ENCODE measurements at places on chromosomes 2 and 18.

GRCh38 chr2:239313776-239314175, 87.0 kb downstream of the HDAC4 start:
- peaks cover 24% of the 10 kb centered on the region for H3K4me1 ChIP-seq
- peaks cover 14% of the 10 kb centered on the region for H3K36me3 ChIP-seq
- no peak overlapping the region for H3K27ac ChIP-seq
- no peak overlapping the region for H3K4me3 ChIP-seq

- 0 out of 2 replicates have a peak overlapping the region, but pooled peaks have one; percentile 23 for H3K27ac ChIP-seq
- peaks cover 6% of the 10 kb centered on the region for H3K4me1 ChIP-seq
- H3K27me3 ChIP-seq: peaks cover 15% of the 10 kb centered on the region
Observed at GRCh38 chr2:235135990-235136561, 184.3 kb downstream of the SH3BP4 start.

- H3K4me3 ChIP-seq: no peak overlapping the region
- H3K27me3 ChIP-seq: peaks cover 1% of the 10 kb centered on the region
- no peak overlapping the region for H3K27ac ChIP-seq
- no peak for DNase-seq
- H3K36me3 ChIP-seq: peaks cover 38% of the 10 kb centered on the region
Observed at GRCh38 chr2:66550826-66551225, 115.9 kb downstream of the MEIS1 start.

DNA sequence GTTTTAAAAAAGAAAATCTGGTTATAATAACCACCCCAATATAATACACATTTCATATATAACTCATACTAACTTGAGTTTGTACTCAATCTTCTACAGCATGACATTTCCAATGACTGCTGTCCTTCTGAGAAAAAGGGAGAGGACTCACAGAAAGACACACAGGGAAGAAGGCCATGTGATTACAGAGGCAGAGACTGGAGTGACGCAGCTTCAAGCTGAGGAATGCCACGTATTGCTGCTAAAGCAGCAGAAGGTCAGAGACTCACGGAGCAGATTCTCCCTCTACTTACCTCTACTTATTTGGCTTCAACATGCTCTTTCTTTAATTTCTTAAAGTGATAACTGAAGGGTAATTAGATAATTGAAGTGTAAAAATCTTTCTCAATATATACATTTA, 753.5 kb upstream of the PKDCC start:
- no peak overlapping the region for H3K27ac ChIP-seq
- H3K27me3 ChIP-seq: peaks cover 2% of the 10 kb centered on the region
- no peak for DNase-seq
- H3K36me3 ChIP-seq: no peaks in the 10 kb centered on the region

- no peaks in the 10 kb centered on the region for H3K36me3 ChIP-seq
- no peak overlapping the region for H3K4me3 ChIP-seq
- no peak overlapping the region for H3K27ac ChIP-seq
Observed at GRCh38 chr2:157363612-157364101, 38.0 kb upstream of the ERMN start.

DNA sequence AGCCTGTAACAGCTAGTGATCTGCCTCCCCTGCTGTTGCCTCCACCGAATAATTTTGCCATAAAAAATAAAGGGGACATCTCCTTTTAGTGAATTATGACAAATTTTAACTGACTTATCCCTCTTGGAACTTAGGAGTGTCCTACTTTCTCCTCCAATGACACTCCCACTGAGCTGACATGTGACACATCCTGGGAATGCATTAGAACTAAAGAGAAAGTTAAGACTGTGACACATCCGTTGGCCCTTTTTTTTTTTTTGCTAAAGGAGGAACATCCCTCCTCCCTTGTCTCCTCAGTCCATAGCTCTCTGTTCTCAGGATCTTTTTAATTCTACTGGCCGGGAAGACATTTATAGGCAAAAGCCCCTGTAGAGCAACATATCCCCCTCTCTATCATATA, 268.2 kb downstream of the NRXN1 start:
- no peaks in the 10 kb centered on the region for H3K4me1 ChIP-seq
- H3K36me3 ChIP-seq: no peaks in the 10 kb centered on the region
- no peak overlapping the region for H3K4me3 ChIP-seq
- no peaks in the 10 kb centered on the region for H3K27me3 ChIP-seq

GRCh38 chr2:1972948-1973347, 228.6 kb upstream of the PXDN start:
- H3K36me3 ChIP-seq: no peaks in the 10 kb centered on the region
- no peak overlapping the region for H3K4me3 ChIP-seq
- H3K27me3 ChIP-seq: no peaks in the 10 kb centered on the region
- H3K27ac ChIP-seq: no peak overlapping the region
- no peaks in the 10 kb centered on the region for H3K4me1 ChIP-seq

DNA sequence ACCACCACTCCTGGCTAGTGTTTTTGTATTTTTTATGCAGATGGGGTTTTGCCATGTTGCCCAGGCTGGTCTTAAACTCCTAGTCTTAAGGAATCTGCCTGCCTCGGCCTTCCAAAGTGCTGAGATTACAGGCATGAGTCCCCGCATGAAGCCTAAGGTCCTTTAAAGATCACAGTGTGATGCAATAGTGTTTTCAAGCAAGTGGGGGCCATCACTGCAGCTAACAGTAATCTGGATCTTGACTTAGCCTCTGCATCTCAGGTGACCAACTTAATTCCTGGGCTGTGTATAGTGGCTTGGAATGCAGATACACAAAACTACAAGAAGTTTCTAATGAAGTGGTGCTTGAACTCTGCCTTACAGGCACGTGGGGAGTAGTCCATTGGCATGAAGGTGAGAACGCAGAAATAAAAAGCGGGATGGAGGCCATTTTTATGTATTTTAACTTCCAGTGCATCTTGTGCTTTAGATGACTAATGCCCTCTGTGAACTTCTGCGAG, 334.4 kb upstream of the SPRED2 start:
- no peak overlapping the region for H3K4me3 ChIP-seq
- H3K36me3 ChIP-seq: no peaks in the 10 kb centered on the region
- H3K27ac ChIP-seq: no peak overlapping the region
- DNase-seq: no peak
- peaks cover 1% of the 10 kb centered on the region for H3K27me3 ChIP-seq

DNA sequence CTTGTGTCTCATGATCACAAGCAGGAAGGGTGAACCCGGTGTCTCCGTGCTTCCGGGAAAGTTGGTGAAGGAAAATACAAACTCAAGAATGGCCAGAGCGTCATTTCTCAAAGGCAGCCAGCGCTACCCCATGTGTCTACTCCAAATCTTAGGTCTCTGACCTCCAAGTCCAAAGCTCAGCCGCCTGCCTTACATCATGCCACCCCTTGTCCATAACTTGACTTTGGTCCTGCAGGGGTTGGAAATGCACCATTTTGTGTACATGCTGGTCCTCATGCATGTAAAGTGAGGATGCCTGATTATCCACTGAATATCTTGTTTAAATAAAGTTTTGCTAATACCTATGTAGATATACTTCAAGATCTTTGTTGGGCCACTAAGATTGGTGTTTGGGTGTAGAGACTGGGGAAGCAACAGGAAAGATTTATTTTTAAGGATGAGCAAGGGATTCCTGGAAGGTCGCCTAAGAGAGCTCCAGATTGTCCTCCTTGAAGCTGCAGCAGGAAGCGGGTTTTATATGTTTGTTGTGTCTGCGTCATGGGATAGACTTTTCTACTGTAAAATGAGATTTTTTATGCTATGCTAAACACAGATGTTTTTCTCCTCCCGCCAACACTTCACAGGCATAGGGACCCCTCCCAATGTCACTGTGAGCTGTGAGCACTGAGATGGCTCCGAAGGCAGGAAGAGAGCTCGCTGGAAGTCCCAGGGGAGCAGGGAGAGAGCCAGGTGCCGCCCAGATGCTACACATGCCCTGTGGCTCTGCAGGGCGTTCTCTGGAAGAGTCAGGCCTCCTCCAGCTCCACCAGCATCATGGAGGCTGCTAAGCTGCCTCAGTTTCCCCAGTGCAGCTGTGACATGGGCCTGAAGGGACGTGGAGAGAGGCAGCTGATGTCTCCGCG, 176.2 kb upstream of the HDAC4 start:
- H3K4me3 ChIP-seq: no peak overlapping the region
- no peak for DNase-seq
- no peaks in the 10 kb centered on the region for H3K4me1 ChIP-seq
- peaks cover 5% of the 10 kb centered on the region for H3K36me3 ChIP-seq

- H3K4me1 ChIP-seq: no peaks in the 10 kb centered on the region
- no peaks in the 10 kb centered on the region for H3K36me3 ChIP-seq
- no peak overlapping the region for H3K27ac ChIP-seq
- no peak for DNase-seq
- H3K4me3 ChIP-seq: no peak overlapping the region
- H3K27me3 ChIP-seq: peaks cover 47% of the 10 kb centered on the region
Observed at GRCh38 chr18:8478968-8479370, 130.3 kb upstream of the RAB12 start.

DNA sequence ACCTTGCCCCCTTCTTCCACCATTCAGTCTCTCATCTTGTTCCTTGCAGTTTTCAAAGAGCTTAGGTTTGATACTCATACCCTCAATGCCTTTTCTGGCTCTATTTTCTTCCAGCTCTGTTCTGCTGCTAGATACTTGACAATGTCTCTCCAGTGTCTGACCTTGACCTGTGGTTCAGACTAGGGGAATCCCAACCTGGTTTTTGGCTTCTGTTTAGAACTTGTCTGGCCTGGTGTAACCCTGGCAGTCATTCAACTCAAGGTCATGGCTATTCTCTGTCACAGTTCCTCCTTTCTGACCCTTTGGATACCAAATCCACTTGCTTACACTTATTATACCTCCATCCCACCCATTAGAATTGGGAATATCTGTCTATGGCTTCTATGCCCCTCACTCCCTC, 31.8 kb upstream of the IMP4 start:
- H3K27me3 ChIP-seq: peaks cover 3% of the 10 kb centered on the region
- H3K27ac ChIP-seq: no peak overlapping the region
- no peaks in the 10 kb centered on the region for H3K4me1 ChIP-seq
- no peak overlapping the region for H3K4me3 ChIP-seq
- no peak for DNase-seq

DNA sequence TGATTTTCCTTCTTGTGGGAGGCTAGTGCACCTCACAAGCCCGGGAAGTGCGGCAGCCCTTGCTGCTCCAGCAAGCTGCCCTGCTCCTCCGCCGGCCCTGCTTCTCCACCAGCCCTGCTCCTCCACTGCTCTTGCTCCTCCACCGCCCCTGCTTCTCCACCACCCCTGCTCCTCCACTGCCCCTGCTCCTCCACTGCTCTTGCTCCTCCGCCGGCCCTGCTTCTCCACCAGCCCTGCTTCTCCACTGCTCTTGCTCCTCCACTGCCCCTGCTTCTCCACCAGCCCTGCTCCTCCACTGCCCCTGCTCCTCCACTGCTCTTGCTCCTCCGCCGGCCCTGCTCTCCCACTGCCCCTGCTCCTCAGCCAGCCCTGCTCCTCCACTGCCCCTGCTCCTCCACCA, 95.6 kb downstream of the NDUFA10 start:
- peaks cover 16% of the 10 kb centered on the region for H3K4me1 ChIP-seq
- no peak overlapping the region for H3K4me3 ChIP-seq
- H3K27ac ChIP-seq: no peak overlapping the region

DNA sequence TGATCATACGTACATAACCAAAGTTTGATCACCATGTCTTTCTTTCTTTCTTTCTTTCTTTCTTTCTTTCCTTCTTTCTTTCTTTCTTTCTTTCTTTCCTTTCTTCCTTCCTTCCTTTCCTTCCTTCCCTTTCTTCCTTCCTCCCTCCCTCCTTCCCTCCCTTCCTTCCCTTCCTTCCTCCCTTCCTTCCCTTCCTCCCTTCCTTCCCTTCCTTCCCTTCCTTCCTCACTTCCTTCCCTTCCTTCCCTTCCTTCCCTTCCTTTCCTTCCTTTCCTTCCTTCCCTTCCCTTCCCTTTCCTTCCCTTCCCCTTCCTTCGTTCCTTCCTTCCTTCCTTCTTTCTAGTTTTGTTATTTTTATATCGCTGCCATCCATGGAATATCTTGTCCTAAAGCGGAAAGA, 406.7 kb upstream of the DDX18 start:
- H3K4me1 ChIP-seq: no peaks in the 10 kb centered on the region
- H3K27ac ChIP-seq: no peak overlapping the region
- no peaks in the 10 kb centered on the region for H3K36me3 ChIP-seq
- H3K27me3 ChIP-seq: no peaks in the 10 kb centered on the region
- DNase-seq: no peak

DNA sequence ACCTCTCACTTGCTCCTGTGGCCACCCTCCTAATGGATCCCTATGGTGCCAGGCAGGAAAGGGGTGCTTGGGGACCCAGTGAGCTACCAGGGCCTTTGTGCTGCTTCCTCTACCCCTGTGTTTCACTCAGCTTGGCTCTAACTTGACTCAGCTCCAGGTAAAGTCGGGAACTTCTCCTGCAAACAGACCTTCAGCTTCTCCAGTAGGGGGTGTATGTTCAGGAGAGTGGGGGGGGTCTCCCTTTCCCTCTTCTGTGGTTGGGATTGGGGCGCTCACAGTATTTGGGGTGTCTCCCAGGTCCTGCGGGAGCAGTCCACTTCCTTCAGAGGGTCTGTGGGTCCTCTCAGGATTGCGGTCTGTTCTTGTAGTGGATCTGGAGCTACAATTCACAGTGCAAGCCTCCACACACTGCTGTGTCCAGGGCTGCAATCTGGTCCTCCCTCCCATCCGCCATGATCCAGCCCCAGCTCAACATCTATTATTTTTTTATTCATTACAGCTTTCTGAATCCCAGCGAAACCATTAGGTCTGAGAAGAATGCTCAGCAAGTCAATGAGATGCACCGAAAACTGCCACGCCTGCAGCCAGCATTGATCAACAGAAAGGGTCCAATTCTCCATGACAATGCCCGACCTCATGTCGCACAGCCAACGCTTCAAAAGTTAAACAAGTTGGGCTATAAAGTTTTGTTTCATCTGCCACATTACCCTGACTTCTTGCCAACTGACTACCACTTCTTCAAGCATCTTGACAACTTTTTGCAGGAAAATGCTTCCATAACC, 26.4 kb upstream of the SAP130 start:
- peaks cover 10% of the 10 kb centered on the region for H3K36me3 ChIP-seq
- no peak overlapping the region for H3K4me3 ChIP-seq
- no peaks in the 10 kb centered on the region for H3K4me1 ChIP-seq
- no peak overlapping the region for H3K27ac ChIP-seq
- H3K27me3 ChIP-seq: peaks cover 40% of the 10 kb centered on the region
- no peak for DNase-seq

DNA sequence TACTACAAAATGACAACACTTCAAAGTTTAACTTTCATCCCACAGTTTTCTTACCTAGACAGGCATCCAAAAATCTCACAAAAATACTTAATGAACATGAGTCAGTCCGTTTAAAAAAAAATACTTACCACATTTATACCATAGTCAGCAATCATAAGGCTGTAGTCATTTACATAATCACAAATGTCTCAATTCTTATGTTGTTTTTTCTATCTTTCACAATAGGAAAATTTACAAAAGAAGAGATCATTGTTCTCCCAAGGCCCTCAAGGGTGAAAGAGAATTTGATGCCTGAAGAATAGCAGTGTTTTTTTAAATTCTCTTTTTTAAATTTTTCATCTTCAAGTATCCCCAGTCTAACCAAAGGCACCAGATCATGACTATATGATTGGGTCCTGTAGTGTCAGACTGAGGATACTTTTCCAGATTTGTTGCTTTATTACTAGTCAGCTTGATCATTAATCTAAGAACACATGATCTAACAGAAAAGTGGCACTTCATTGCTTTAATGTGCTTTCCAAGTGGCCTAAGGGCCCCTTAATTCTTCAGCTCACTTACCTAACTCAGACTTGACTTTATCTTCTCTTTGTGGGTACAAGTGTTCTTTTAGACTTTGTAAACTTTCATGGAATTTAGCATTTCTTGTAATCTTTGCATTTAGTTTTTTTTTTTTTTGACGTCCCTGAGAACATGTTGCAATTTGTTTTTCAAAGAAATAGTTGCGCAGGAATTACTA, 4.7 kb downstream of the SCYGR5 start:
- H3K36me3 ChIP-seq: no peaks in the 10 kb centered on the region
- no peak for DNase-seq
- H3K4me3 ChIP-seq: no peak overlapping the region
- H3K4me1 ChIP-seq: no peaks in the 10 kb centered on the region
- H3K27me3 ChIP-seq: peaks cover 9% of the 10 kb centered on the region
- H3K27ac ChIP-seq: no peak overlapping the region

- DNase-seq: peak; percentile 51
- peak overlapping the region; percentile 53 for H3K27ac ChIP-seq
- H3K36me3 ChIP-seq: peaks cover 9% of the 10 kb centered on the region
Observed at GRCh38 chr2:149129433-149129832, 90.9 kb downstream of the LYPD6B start.

Data from HFFc6 (cell line).